Iris pigment epithelial cell (primary cell): ENCODE measurements at places on chromosomes 13 and 19.
A peak's percentile ranks its signal among the peaks of the same experiment; 100 is the strongest.

DNA sequence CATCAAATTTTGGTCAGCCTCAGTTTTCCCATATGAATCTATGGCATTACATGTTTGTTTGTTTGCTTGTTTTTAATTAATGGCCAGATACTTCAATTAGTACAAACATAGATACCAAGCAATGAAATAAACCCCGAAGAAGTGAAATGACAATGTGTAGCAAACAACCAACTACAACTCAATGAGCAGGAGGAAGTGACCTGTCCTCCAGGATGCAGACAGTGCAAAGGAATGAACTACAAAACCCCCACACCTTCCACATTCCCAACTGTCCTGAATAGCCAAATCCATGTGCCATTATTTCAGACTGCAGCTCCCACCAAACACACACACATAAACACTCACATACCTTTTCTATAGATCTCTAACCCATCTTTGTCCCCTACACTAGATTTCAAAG lies 45.0 kb upstream of the FAM124A start:
- DNase-seq, result no peak

- no peak for DNase-seq
Observed at GRCh38 chr13:99087954-99088491, 110.2 kb upstream of the DOCK9 start.

DNA sequence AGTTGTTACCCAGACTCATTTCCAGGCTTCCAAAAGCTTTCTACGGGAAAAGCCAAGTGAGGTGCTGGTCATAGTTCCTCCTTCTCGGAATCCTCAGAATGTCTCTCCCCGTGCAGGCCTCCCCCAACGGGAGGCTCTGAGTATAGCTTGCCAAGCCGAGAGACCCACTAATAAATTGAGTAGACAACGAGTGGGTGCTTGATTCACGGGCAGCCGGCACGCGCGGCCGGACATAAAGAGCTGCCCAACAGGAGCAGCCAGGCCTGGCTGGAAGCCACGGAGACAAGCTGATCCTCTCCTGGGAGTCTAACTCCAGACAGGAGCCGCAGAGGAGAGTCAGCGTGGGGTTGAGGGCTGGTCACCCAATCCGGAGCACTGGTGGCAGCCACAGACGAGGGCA lies 43.4 kb upstream of the MEDAG start:
- no peak for DNase-seq

DNA sequence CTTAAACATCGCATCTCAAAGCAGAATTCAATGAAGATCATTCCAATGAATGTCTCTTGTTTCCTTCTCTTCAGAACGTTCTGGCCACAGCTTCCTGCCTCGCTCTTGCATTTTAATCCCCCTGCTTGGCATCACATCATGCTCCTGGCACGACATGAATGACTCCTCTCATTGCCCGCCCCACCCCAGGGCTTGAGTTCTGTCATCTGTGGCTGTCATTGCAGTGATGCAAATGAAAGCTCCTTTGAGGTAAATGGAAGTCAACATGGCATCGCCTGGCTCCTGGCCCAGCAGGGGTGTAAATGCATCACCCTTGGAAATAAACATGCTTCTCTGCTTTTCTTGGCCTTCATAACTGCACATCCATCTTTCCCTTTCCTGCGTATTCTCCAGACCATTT lies 48.6 kb downstream of the SCEL start:
- peak; percentile 7 for DNase-seq

- DNase-seq, result peak; percentile 35
Observed at GRCh38 chr13:97395447-97396136, 38.4 kb upstream of the RAP2A start.

DNA sequence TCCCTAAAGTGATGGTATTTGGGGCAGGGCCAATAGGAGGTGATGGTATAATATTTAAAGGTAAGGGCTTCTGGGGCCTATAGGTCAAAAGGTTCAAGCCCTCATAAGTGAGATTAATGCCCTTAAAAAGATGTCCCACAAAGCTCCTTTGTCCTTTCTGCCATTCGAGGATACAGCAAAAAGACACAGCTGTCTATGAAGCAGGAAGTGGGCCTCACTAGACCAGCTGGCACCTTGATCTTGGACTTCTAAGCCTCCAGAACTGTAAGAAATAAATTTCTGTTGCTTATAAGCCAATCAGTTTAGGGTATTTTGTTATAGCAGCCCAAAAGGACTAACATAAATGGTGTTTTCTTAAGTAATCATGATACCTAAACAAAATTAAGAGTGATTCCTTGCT lies 27.2 kb upstream of the POU4F1 start:
- no peak for DNase-seq

DNA sequence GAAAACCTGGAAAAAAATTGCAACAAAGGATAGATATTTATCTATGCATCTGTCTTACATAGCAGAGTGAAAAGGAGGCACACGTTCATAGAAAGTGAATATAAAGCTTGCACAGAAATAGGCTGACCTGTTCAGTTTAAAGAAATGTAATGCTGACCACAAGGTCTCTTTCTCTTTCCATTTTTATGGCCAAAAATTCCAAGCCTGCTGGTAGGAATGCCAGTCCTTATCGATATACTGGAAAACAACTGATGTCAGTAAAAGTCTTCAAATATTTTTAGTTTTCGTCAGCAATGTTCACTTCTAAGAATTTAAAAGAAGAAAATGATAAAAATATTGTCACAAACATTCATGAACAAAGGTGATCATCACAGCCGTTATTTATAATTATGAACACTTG lies 59.0 kb upstream of the MCF2L start:
- DNase-seq, result no peak

DNA sequence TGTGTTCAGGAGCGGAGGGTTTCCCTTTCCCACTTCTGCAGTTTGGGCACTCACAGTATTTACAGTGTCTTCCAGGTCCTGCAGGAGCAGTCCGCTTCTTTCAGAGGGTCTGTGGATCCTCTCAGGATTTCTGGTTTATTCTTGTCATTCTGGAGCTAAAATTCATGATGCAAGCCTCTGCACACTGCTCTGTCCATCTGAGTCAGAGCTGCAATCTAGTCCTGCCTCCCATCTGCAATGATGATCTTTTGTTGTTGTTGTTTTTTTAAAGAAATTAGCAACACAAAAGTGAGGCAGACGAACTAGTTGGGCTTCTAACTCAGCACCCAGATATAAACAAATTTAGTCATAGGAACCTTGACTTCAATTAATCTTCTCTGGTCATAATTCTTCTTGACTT lies 86.5 kb downstream of the DLEU7 start:
- DNase-seq, result peak; percentile 44

- no peak for DNase-seq
Observed at GRCh38 chr13:112241288-112241687, 134.9 kb upstream of the SPACA7 start.

- DNase-seq, result no peak
Observed at GRCh38 chr19:34321735-34322134, 43.3 kb upstream of the GPI start.

DNA sequence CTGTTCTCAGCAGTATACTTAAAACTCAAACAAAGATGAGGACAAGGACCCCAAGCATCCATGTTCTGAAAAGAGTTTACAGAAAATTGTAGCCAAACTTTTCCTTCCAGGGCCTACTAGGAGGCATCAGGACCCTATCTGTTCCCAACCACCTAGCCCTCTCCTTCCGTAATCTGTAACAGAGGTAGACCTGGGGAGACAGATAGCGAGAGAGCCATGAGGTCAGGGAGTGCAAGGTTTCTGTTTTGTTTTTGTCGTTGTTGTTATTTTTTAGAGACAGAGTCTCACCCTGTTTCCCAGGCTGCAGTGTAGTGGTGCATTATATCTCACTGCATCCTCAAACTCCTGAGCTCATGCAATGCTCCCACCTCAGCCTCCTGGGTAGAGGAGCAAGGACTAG lies 83.9 kb upstream of the POSTN start:
- DNase-seq, result no peak

DNA sequence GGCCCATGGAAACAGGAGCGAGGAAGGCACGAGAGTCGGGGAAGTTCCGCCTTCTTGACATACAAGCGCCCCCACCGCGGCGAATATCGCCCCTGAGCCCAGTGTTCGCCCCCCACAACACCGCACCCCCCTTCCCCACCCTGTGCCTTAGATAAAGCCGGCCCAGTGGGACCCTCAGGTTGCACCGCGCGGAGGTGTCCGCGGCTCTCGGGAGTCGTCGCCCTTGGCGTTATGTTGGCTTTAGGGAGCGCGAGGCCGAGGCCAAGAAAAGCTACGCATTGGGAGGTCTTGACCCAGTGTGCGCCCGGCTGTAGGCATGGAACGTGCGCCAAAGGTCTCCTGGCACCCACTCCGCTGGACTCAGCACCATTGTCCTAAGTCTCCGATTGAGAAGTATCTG lies 603 bp upstream of the ZNF132 start:
- no peak for DNase-seq

GRCh38 chr19:46862503-46862834 lies 1.7 kb downstream of the ARHGAP35 start:
- DNase-seq, result peak; percentile 31

DNA sequence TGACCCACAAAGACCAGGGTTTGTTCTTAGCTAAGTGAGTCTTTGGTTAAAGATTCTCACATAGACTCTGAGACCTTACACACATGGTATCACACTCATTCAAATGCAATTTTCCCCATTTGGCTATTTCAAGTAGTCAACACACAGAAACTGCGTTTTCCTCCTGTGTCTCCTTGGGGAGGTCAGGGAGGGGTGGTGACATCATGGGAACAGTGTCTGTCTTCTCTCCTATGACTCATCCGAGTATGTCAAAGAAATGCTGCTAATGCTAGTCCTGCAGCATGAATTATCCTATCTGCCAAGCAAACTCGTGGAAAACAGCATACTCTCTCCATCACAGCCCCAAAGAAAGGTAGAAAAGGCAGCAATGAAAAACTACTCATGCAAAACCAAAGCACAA lies 100.2 kb downstream of the ENOX1 start:
- DNase-seq, result peak; percentile 97

DNA sequence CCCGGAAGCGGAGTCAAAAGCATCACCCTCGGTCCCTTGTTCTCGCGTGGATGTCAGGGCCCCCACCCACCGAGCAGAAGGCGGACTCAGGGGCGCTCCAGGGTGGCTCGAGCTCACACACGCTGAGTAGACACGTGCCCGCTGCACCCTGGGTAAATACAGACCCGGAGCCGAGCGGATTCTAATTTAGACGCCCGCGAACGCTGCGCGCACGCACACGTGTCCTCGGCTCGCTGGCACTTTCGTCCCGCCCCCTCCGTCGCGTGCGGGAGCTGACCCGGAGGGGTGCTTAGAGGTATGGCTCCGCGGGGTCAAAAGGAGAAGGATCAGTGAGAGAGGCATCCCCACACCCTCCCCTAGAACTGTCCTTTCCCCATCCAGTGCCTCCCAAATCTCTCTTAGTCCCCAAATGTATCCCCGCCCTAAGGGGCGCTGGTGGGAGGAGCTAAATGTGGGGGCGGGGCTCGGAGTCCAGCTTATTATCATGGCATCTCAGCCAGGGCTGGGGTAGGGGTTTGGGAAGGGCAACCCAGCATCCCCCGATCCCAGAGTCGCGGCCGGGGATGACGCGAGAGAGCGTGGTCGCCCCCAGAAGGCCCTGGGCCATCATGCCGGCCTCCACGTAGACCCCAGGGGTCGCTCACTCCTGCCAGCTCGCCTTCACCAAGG lies 451 bp upstream of the ICAM5 start:
- DNase-seq, result peak; percentile 63

- DNase-seq, result peak; percentile 83
Observed at GRCh38 chr19:55460670-55461258, 678 bp downstream of the ISOC2 start.

DNA sequence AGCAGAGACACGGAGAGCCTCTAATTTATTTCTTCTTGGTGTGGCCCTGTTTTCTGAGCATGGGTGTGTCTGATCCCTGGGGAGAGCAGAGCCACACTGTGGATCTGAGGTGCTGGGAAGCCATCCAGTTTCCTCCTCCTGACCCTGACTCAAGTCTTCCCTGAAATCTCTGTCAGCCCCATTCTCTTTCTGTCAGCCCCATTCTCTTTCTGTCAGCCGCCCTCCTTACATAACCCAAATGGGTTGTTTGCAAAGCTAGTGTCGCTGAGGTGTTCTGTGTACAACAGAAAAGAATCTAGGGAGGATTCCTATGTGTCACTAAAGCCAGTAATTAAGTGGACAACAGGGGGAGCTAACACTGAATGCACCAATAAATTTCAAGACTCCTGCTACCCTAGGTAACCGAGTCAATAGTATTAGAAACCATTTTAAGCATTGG lies 50.2 kb downstream of the LRCH1 start:
- no peak for DNase-seq

GRCh38 chr19:30309905-30310601 lies 62.1 kb upstream of the ZNF536 start:
- no peak for DNase-seq

- no peak for DNase-seq
Observed at GRCh38 chr13:113119166-113119821, 3.3 kb upstream of the F10 start.

- DNase-seq, result peak; percentile 72
Observed at GRCh38 chr13:109647053-109647452, 139.3 kb downstream of the IRS2 start.

GRCh38 chr13:45878966-45879365 lies 27.4 kb upstream of the SIAH3 start:
- DNase-seq, result no peak

DNA sequence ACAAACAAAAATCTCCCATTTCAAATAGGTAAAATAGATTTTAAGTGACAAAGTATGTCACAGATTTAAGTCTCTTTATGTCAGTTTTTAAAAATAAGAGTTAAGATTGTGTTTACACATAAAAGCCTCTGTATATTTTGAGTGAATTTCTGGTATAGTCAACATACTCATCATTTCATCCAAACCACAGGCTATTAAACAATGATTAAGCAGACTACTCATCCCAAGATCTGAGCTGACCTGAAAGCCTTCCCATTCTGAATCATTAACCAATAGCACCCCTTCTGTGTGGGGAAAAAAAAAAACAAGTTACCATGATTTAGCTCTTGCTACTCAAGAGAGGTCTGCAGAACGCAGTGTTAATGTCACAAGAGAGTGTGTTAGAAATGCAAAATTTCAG lies 284.4 kb upstream of the NBEA start:
- DNase-seq, result peak; percentile 25

GRCh38 chr19:31232180-31232579 lies 117.1 kb downstream of the TSHZ3 start:
- DNase-seq, result no peak

DNA sequence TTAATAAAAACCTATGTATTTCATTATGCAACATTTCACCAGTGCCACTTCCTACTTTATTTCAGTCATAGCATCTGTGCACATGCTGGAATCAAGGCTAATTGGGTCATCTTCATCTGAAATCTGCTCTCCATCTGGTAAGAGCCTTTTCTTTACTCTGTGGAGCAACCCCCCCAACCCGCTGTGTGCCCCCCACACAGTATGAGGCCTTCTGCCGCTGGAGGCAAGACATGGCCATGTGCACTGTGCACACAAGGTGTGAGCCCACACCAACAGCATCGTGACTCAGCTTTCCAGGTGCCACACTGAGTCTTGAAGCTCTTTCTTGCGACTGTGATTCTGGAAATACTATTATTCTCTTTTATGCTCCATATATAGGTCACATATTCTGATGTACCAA lies 471.0 kb downstream of the TBC1D4 start:
- no peak for DNase-seq

DNA sequence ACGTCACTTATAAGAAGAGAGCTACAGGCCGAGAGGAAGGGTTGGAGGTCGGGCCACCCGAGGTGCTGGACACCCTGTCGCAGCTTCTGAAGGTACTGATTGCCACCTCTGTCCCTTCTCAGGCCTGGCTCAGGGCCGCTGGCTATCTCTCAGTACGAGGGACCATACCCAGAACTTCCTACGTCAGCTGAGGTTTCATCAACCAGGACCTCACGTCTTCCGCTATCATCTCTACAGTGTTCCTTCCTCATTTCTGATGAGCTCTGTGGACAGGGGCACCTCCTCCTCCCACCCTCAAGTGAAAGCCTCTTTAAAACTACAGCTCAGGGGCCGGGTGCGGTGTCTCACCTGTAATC lies 58.2 kb upstream of the USE1 start:
- DNase-seq, result no peak
